Astrocyte of the spinal cord (primary cell): ENCODE measurements at places on chromosomes 3 and 15.

- DNase-seq = no peak
Observed at GRCh38 chr3:13072239-13072599, 1.0 kb downstream of the IQSEC1 start.

DNA sequence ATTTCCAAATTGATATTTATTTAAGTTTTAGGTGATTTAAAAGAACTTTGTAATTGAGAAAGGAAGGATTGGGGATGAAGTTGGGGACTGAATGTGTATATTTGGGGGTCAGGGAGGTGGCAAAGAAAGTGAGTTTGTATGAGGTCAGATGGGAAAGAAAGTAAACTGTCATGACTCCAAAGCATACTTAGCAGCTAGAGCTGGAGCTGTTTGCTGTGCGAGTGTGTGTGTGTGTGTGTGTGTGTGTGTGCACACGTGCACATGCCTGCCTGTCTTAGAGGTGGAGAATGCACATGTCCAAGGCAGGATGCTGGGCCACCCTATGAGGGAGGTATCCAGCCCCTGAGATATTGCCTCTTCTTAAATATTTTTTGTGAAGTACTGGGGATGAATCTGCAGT, 21.0 kb downstream of the BOC start:
- DNase-seq = no peak

DNA sequence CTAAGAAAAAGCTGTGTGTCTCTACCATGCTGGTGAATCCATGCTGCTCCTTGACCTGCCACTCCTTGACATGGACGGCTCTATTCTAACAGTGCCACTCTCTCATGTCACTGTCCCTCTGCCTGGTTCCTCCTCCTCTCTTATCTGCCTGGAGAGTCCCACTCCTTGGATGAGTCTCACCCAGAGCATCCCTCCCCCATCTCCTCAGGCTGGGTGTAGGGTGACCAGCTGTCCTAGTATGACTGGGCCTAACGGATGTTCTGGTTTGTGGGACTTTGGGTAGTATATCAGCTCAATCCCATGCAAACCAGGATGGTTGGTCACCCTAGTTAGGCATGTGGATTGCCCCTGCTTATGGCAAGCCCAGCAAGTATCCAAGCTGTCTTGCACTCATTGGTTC, 54.3 kb downstream of the LIPC start:
- DNase-seq = no peak

DNA sequence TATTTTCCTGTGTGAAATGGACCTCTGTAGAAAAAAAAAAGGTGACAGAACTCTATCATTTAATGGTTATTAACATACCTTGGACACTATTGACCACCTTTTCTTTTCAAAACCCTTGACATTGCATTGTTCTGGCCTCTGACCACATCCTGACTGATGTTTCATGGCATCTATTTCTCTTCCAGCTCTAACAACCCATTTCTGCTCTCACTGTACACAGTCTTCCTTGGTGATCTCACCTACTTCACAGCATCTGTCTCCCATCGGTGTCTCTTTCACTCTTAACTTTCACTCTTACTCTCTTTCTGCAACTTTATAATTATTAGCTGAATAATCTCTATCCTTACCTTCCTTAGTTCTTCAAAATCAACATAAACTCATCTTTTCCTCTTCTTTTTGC, 217.4 kb upstream of the CD96 start:
- no peak for DNase-seq

GRCh38 chr3:87219611-87220010, 7.5 kb upstream of the CHMP2B start:
- DNase-seq = no peak

DNA sequence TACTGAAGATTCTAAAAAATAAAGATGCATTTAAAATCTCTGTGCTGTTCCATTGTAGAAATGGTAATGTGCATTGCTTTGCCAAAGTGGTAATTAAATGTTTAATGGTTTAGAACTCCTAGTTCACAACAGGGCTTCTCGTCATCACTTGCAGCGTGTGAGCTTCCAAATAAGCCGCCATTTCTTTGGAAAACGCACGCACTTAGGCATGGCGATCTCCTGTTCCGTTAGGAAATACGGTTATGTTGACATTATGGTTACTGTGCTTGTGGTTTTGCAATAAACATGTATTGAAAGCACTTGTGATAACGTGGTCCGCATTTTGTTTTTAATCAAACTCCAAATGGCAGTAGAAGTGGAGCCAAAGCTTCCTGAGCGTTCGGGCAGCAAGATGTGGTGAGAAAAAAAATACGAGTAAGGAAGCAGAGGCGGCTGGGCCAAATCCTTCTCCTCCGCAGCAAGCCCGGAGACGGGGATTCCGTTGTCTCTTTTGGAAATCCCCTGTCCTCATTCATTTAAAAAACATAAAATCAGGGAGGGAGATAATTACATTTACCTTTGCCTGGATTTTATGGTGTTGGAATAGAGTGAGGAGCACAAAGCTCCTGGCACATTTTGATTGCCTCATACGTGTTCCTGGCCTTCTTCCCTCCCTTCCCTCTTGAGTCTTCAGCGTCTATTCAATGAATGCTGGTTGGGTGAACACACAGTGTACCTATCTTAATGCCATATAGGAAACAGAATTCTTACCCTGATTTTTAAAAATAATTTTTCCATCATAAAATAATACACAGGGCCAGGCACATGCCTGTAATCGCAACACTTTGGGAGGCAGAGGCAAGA, 97.5 kb downstream of the SLC49A4 start:
- DNase-seq = no peak
